Umbilical cord (tissue), 2 donors: ENCODE measurements at places on chromosomes 3 and 15.

- no peak for DNase-seq
Measured at GRCh38 chr3:173676094-173676493, 278.6 kb downstream of the NLGN1 start.

GRCh38 chr15:52689562-52689961 lies 10.4 kb upstream of the ATOSA start:
- no peak for DNase-seq

DNA sequence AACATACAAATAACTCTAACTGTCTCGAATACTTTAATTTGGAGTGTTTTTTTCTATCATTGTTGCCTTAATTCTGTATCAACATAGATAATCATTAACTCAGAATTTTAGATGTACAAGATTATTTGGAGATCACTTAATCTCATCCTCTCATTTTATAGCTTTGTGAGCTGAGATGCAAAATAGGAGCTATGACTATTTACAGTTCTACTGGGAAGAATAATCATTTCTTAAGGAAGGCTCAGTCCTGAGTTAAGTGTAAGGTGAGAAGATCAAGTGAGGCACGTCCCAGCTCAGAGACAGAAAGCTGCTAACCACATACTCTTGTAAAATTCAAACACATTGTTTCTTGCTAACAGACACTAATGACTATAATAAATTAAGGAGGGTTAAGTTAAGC lies 66.2 kb downstream of the CCDC54 start:
- DNase-seq: no peak

GRCh38 chr3:187519428-187519890 lies 150.7 kb downstream of the SST start:
- DNase-seq: no peak

GRCh38 chr3:112128843-112129727 lies 4.0 kb downstream of the GCSAM start:
- DNase-seq: peak; percentile 45

DNA sequence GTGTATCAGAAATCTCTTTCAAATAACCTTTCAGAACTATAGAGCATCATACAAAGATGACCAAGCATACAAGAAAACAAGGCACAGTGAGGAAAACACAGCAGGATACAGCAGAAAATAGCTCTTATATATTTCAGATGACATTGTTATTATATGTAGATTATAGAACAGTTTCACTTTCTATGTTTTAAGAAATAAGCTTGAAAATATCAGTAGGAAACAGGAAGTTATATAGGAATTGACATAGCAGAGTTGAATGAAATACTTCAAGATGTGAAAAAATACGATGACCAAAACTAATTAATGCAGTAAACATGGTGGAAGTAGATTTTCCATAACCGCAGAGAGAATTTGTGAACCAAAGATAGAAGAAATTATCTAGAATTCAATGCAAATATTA lies 75.2 kb downstream of the LYSMD4 start:
- DNase-seq: no peak

- DNase-seq: no peak
Measured at GRCh38 chr3:48474619-48475018, 28.1 kb downstream of the ATRIP start.

DNA sequence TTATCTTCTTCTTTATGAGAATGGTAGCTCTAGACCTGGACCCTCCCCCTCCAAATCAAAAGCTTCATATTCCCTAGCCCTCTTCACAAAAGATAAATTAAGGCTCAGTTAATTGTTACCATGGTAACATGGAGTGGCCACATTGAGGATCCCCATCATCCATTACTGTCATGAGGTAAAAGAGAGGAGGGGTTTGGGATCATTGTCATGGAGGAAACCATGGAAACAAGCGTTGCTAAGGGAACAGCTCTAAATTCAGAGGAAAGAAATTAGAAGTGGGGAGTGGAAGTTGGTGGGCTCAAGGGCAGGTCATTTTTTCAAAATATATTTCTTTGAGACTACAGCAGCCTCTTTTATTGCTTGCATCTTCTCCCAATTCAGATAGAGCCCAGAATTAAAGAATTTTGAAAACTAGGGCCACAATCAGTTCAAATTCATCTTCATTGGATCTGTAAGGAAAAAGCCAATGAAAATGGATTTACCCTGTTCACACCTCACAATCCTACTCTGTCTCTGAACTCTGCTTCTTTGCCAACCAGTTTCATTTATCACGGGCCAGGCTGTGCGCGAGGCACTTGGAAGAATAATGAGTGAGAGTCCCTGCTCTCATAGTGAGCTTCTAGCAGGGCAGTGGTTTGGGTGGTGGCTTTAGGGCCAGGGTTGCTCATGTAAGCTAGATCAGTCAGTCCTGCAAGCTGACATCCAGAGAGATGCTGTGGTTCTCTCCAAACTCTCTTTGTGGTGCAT lies 11.6 kb upstream of the AEN start:
- no peak for DNase-seq

- no peak for DNase-seq
Measured at GRCh38 chr15:77623755-77624524, 8.8 kb downstream of the LINGO1 start.

DNA sequence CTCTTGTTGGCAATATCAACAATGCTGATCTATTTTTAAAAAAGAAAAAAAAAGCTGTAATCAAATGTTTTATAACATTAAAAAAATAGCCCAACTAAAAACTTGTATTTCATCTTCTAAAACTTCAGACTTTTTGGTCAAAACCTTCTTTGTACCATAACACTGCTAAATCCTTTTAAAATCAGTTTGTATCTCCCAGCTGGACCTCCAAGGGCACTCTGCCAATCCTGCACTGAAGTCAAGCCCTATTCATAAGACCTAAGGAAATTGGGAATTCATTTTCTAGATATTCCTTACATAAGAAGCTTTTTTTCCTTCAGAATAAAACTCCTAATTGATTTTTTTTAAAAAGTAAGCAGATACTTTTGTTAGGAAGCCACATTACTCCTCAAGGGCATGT lies 38.2 kb upstream of the HCLS1 start:
- peak; percentile 73 for DNase-seq

GRCh38 chr15:31346367-31347066 lies 19.9 kb downstream of the KLF13 start:
- DNase-seq: no peak

GRCh38 chr3:29430558-29430971 lies 149.7 kb downstream of the RBMS3 start:
- peak; percentile 82 for DNase-seq

DNA sequence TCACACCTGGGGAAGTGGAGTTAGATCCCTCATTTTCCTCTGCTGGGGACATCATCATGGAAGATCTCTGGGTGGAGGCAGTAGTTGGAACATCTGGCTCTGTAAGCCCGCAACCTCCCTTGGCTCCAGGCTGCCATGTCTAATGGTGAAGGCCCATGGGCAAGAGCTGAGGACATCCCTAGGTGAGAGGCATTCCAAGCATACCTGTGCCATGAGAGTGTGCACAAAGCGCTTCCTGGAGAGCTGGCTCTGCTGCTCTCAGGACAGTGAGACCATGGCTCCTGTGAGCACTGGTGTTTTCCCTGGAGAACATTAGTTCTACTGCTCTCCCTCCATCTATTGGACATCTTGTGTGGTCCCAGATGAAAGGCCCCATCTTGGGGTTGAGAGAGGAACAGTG lies 7.7 kb downstream of the MAPKAPK3 start:
- peak; percentile 23 for DNase-seq

- no peak for DNase-seq
Measured at GRCh38 chr15:34944936-34945335, 24.6 kb downstream of the AQR start.

GRCh38 chr15:69066007-69066995 lies 51.8 kb downstream of the NOX5 start:
- DNase-seq: no peak

DNA sequence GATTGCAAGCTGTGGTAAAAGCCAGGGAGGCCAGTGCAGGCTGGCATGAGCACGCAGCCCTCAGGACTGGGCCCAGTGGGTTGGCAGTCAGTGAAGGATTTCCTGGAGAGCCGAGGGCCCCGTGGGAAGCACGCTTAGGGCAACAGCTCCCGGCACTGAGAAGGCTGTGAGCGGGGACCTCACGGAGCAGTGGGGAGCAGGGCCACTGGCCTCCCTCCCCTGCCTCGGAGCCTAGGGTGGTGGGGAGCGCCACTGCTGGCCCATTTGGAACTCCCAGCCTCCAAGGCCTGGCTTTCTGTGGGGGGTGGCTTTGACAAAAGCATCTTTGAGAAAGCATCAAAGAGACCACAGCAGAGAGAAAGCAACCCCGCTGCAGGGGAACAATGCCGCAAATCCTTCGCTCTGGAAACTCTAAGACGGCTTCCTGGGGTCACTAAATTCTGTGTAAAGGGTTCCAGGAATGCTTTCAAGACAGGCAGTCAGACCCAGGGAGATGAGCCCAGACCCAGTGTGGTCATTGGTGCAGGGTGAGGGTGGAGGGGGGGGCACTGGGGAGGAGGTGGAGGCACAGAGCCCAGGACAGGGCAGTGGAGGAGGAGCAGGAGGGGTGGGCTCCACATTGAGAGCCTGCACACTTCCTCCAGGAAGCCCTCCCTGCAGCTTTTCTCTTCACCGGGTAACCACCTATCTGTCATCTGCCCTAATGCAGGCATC lies 9.5 kb upstream of the APBA2 start:
- DNase-seq: no peak

- no peak for DNase-seq
Measured at GRCh38 chr3:99625237-99625622, 13.2 kb upstream of the COL8A1 start.

- no peak for DNase-seq
Measured at GRCh38 chr3:39724233-39724846, 85.1 kb upstream of the MYRIP start.

- DNase-seq: peak; percentile 51
Measured at GRCh38 chr3:123499322-123499721, 50.4 kb upstream of the ADCY5 start.

DNA sequence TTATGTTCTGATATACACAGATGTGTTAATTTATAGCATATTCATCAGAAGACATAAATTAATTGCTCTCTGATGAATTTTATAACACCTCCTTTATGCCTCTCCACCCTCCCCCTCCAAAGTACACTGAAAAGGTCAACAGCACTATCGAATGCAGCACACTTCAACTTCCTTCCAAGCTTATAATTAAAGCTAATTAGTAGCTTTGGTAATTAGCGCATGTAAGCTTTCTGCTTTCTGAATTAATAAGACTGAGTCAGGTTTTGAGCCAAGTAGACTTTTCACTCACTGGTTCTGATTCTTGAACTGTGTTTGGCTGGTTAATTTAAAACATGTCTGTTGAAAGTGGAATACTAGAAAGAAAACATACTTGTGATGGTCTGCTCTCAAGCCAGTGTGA lies 760.8 kb upstream of the CFAP20DC start:
- DNase-seq: no peak

GRCh38 chr3:182962166-182962565 lies 18.2 kb downstream of the DCUN1D1 start:
- DNase-seq: no peak

GRCh38 chr3:127180859-127181258 lies 12.1 kb upstream of the PRR23E start:
- DNase-seq: no peak

DNA sequence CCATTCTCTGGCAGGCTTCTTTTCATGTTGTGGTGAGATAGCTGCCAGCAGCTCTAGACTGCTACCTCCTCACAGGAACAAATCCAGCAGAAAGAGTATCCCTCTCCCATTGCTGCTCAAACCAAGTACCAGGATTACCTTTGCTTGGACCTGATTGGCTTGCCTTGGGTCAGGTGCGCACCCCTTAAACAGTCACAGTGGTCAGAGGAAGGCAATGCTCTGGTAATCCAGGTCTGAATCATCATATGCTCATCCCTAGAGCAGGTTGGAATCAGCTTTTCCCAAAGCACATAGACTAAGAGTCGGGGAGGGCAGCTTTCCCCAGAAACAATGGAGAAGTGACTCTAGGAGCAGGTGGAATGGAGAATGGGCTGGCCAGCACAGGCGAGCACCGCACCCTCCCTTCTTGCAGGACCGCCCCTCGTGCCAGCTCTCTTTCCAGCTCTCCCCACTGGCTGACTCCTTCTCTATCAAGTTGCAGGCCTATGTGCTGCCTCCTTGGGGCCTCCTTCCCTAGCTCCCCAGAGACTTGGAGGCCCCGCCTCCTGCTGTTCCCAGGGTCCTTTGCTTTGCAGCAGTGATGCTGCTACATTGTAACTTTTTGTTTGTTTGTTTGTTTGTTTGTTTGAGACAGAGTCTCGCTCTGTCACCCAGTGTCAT lies 29.9 kb upstream of the ADPGK start:
- DNase-seq: no peak

DNA sequence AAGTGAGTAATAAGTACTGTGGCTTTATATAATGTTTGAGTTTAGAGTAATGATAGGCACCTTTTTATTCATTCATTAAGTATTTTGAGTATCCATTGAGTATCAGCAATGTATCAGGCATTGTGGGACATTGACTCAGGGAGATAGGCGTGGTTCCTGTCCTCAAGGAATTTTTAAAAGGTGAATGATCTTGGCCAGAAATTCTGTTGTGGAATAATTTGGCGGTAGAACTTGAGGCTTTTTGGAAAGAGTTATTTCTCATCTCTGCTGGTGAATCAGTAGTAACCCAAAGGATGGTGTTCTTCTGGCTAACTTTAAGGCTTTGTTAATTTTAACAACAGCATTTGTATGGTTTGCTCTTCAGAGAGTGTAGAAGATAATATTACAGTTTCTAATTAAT lies 2.0 kb downstream of the RAB7A start:
- no peak for DNase-seq

DNA sequence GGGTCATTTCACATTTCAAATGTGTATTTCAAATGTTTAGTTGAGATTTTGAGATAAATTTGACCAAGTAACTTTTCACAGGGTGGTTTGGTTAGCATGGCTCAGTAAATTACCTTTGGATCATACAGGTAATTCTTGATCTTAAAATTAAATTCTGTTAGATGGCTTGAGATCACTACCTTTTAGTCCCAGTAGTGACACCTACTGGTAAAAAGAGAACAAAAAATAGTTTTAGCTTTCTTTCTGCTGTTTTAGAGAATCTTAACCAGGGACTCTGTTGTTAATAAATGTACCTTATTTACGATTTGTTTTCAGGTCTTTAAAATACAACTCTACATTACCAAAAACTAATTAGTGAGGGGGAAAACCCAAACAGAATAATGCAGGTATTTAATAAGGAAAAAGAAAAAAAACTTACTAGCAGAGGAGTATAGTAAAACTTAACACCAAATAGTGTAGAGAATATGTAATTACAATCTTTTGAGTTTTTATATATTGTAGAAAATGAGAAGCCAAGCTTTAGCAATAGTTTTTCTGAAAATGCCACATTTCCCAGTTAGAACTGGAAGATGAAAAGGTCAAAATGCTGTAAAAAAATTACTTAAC lies 620.3 kb upstream of the AGTR1 start:
- DNase-seq: peak; percentile 27

GRCh38 chr3:65873028-65873427 lies 165.7 kb downstream of the MAGI1 start:
- DNase-seq: peak; percentile 47

- DNase-seq: no peak
Measured at GRCh38 chr3:30619318-30619717, 12.9 kb downstream of the TGFBR2 start.

DNA sequence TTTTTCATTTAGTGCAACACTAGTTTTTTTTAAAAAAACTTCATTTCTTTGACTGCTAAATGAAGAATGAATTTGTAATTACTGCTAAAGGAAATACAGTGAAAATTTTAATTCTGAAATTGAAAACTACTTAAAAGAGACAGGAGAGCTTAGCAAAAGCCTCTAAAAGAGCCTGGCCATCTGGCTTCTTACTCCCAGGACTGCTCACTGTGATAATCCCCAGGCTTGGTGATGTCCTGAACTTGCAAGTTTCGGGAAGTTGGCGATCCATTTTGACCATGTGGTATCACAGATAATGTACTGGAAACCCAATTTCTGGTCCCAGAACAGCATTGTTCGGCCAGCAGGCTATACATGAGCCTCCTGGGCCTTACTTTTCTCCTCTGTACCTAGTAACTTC lies 292.1 kb downstream of the FGF12 start:
- DNase-seq: peak; percentile 50
